AML-193 (cell line): ENCODE measurements at places on chromosomes 13 and 19.

GRCh38 chr19:29404015-29404414, 121.8 kb upstream of the VSTM2B start:
- DNase-seq: no peak

- no peak for DNase-seq
Observed at GRCh38 chr19:5367530-5368133, 27.0 kb upstream of the PTPRS start.

GRCh38 chr19:10418235-10418484, 2.2 kb upstream of the PDE4A start:
- DNase-seq: no peak

- DNase-seq: no peak
Observed at GRCh38 chr13:94419304-94419924, 60.1 kb downstream of the DCT start.

DNA sequence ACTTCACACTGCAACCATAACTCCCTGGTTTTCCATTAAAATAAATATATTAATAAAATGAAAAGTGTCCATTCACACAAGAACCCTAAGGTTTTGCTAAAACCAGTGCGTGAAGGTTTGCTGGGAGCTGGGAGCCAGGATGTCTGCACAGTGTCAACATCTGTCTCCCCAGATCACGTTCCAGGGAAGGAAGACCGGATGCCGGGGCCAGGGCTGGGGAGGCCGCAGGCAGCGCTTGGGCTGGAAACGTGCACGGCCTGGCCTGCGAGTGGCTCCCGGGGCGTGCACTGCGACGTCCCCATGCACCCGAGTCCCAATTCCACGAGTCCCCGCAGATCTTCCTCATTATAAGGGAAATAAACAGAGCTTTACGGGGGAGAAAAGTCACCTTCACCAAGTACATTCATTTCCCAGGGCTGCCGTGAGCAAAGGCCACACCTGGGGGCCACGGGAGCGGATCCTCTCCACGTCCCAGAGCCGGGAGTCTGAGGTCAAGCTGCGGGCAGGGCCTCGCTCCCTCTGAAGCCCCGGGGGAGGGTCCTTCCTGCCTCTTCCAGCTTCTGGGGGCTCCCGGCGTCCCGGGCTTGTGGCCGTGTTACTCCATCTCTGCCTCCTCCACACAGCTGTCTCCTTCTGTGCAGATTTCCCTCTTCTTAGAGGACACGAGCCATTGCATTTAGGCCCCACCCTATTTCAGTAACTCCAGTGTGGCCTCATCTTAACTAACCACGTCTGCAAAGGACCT, 12.8 kb downstream of the SHC2 start:
- no peak for DNase-seq

- DNase-seq: no peak
Observed at GRCh38 chr19:383040-383439, 25.9 kb downstream of the C2CD4C start.

DNA sequence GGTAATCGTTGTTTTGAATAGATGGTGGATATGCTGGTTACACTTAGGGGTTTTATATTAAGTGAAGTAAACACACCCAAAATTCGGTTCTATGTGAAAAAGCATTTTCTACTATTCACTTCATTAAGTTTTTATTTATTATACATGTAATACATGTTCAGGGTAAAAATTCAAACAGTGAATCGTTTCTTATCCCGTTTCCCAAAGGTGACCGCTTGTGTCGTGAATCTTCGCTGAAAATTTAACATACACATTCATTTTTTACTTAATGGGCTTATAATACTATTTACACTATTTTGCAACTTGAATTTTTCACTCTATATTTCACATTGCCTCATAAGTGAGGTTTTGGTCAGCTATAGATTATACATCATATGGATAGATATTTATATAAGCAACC, 24.5 kb downstream of the IPO5 start:
- no peak for DNase-seq

DNA sequence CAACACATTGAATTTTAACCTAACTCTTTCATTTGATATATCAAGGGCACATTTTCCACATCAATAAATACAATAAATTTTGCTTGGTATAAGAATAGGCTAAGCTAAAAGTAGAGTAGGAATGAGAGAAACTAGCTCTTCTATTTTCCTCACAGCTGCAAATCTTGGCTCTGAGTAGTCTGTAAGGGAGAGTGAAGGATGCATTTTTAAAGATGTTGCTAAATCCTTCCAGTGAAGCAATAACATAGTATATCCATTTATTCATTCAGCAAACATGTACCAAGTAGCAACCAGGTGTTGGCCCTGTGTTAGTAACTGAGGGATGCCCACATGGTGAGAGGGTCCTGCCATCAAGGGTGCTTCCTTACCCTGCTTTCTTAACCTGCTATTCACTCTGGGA, 799.9 kb downstream of the PCDH9 start:
- DNase-seq: no peak

DNA sequence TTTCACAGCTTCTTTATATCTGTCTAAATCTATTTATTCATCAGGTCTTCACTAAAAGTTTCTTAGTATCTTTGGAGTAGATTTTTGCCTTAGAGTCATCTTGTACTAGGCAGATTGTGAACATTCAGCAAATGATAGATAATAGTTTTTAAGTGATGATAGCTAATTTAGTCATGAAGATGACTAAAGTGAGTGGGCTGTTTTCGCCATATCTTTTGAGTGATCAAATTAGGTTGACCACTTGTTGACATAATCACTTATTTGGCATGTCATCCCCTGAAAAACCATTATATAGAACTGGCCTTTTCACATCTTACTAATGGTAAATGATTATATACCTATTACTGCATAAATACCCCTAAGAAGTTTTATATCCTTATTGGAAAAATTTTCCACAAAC, 999.2 kb downstream of the PCDH17 start:
- no peak for DNase-seq

GRCh38 chr19:22634450-22634827, 315 bp downstream of the ZNF492 start:
- no peak for DNase-seq

GRCh38 chr19:6216996-6217751, 62.6 kb downstream of the MLLT1 start:
- DNase-seq: no peak

DNA sequence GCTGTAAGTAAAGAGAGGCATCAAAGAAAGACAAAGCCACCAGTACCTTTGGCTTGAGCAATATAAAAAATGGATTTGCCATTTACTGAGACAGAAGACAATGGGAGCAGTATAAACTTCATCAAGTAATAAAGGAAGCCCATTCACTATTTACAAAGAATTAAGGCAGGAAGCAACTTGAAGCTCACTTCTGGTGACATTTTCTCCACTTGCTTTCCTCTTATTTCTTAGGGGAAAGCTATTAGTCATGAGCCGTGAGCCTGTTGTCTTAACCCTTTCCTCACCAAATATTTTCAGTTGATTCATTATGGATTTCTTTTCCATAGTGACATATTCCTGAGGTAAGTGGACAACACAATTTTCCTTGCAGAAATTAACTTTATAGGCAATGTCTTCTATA, 156.8 kb downstream of the DNAJC3 start:
- DNase-seq: no peak

- no peak for DNase-seq
Observed at GRCh38 chr19:8194528-8195267, 14.5 kb upstream of the CERS4 start.

- no peak for DNase-seq
Observed at GRCh38 chr13:100197116-100197515, 108.2 kb downstream of the PCCA start.

GRCh38 chr13:111183087-111183645, 68.1 kb downstream of the ARHGEF7 start:
- no peak for DNase-seq

DNA sequence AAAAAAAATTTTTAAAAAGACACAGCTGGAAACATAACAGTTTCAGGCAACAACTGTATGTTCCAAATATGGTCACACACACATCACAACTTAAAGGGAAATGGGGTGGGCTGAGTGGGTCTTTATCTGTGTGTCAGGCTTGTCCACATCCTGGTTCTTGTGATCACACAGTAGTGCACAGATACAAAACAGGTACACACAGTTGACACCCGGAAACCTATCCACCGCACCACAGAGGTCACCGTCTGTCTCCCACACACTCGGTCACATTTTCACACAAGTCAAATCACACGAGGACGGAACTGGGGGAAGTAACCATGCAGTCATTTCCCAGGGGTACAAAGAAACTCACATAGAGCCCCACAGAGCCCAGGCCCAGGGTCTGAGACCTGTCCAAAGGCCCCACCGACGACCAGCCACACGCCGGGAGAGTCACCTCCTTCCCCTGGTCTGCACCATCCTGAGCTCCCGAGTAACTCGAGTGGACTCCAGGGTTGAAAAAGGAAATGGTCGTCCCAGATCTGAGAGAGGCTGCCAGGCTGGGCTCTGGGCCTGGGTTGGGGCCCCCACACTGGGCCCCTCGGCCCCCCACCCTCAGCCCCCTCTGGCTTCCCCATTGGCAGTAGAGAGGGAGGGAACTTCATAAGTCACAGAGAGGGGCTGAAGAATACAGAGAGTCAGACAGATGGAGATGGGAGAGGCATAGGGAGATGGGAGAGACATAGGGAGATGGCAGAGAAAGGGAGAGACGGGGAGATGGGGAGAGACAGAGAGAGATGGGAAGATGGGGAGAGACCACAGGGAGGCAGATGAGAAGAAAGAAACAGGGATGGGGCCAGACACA, 1.3 kb upstream of the PPAN start:
- DNase-seq: no peak

- no peak for DNase-seq
Observed at GRCh38 chr13:102915393-102915930, 69.6 kb downstream of the ERCC5 start.

DNA sequence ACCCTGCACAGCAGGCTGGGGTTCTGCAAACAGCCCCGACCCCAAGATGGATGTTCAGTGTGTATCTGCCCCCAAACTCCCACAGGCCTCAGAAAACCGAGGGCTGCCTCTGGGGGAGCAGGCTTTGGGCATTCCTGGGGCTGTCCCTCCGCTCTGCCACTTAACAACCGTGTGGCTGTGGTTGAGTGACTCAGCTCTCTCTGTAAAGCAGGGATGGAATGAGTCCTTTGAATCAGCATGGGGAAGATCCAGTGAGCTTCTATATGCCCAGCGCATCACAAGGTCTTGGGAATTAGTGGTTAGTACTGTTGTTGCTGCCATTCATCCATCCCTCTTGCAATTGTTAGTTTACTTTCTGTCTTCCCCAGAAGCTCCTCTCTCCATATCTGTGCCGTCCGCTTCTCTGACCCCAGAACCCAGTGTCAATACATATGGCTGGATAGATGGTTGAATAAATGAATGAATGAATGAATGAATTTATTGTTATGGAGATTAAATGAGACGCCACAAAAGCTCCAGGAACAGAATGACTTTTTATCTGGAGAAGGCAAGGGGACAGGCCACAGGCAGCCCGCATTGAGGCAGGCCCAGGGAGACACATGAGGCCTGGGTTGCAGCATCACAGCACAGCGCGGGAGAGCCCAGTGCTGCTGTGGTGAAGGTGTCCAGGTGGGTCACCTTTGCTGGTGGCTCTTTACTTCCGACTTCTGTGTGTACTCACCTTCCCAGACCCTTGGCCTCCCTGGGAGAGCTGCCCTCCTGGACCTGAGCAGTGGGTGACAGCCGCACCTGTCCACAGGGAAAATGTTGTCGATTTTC, 89.2 kb downstream of the RGCC start:
- no peak for DNase-seq

GRCh38 chr13:66562054-66562453, 668.1 kb downstream of the PCDH9 start:
- DNase-seq: no peak

DNA sequence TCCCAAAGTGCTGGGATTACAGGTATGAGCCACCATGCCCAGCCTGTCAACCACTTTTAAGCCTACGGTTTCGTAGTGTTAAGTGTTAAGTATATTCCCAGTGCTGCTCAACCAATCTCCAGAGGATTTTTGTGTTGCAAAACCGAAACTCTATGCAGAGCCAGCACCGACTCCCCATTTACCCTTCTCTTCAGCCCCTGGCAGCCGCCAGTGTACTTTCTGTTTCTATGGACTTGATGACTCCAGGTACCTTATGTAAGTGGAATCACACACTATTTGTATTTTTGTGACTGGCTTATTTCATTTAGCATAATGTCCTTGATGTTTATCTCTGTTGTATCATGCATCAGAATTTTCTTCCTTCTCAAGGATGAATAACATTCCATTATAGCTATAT, 1.1 kb downstream of the SULT2A1 start:
- DNase-seq: no peak

DNA sequence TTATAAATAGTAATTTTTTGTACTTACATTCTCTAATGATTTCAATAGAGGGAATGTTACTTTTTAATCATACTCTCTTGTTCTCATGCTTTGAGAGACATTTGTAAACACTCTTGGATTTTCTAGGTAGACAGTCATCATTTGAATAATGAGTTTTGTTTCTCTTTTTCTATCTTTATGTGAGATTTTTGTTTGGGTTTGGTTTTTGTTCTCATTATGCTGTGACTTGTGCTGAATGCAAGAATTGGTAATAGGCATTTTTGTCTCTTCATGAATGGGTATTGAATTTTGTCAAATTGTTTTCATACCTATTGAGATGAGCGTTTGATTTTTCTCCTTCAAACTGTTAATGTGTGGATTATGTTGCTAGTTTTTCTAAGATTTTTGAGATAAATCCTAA, 56.8 kb upstream of the GPR183 start:
- DNase-seq: no peak

GRCh38 chr13:77979721-77980385, 61.2 kb upstream of the EDNRB start:
- no peak for DNase-seq

GRCh38 chr19:47229676-47230053, 1.3 kb downstream of the BBC3 start:
- DNase-seq: no peak

GRCh38 chr19:53957448-53958167, 5.1 kb upstream of the CACNG8 start:
- DNase-seq: no peak
